CD4-positive, alpha-beta T cell treated with Interferon alpha-2 for 1 hour (primary cell): ENCODE measurements at places on chromosomes 1 and 21.

GRCh38 chr21:46459356-46460112, 843 bp downstream of the DIP2A start:
- DNase-seq, result no peak

DNA sequence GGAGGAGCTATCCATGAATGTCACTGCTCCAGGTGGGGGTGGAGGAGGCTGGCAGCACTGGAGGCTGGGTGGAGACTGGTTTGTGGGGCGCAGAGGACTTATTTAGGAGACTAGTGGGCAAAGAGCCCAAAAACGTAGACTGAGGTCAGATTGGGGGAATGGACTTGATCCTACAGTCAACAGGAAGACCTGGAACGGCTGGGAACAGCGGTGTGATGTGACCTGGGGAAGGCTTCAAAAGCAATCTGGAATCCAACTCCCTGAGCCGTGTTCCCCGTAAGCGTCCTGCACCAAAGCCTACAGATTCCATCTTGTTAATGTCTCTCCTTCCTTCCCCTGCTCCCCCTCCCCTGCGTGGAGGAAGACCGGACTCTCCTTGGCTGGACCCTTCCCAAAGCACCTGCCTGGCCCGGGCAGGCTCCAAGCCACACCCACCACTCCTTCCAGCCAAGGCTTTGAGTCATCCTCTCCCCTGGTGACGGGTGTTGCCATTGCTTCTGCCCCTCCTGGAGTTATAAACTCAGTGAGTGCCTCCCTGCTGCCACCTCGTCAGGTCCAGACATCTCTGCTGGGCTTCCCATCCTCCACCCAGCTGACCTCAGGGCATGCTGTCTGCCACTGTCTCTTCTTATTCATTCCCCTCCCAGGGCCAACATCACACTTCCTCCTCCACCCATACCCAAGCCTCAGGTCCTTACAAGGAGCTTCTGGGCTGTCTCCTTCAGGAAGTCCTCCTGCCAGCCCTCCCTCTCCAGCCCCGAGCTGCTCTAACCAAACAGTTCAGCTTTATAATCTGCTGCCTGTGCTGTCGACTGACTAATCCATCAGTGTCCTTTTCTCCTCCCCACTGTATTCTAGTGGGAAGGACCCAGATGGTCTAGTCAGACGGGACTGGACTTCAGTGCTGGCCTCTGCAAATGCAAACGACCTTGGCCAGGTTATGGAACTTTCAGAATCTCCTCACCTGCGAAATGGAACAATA, 1.6 kb upstream of the CLSTN1 start:
- DNase-seq, result peak; percentile 66

DNA sequence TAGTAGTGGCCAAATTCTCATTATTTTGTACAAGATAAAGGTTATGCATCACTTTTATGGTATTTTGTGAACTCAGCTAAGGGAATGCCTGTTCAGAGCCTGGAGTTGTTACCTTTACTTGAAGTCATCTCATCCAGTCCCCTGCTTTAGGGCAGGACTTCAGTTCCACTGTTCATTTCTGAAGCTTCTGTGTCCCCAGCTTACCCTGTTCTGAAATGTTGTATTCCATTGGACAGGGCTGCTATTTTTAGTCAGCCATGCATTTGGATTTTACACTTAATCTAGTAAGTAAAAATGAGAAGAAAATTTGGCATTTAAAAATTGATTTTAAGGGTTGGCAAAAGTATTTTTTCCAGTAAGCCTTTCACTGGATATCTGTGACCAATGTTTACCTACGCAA, 11.6 kb upstream of the C4BPB start:
- no peak for DNase-seq

DNA sequence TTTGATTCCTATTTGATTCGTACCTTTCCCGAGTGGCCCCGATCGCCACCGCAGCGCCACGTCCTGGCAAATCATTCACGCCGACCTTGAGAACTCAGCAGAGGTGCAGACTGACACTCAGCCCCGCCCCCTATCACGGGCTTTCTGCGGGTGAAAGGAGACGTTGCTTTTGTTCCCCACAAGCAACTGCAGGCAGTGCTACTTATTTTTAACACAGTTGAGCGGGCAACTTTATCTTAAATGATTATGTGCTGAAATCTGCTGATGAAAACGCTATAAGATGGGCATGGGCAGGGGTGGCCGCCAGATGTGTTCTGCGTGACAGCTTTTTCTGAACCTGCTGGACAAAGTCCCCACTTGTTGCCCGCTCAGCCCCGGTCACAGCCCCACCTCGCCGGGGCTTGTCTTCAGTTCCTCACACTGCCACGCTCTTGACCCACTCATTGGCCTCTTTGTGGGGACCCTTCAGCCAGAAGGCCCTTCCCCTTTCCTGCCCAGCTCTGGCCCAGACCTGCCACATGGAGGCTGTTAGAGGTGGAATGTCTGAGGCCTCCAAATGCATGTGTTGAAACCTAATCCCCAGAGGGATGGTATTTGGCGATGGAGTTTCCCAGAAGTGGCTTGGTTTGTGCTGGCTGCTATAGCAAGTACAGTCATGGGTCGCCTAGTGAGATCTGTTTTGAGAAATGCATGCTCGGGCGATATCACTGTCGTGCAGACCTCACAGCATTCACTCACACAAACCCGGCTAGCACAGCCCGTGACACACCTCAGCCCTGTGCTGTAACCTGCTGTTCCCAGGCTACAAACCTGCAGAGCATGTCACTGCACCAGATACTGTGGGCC, 15.7 kb upstream of the PDXK start:
- DNase-seq, result peak; percentile 20

DNA sequence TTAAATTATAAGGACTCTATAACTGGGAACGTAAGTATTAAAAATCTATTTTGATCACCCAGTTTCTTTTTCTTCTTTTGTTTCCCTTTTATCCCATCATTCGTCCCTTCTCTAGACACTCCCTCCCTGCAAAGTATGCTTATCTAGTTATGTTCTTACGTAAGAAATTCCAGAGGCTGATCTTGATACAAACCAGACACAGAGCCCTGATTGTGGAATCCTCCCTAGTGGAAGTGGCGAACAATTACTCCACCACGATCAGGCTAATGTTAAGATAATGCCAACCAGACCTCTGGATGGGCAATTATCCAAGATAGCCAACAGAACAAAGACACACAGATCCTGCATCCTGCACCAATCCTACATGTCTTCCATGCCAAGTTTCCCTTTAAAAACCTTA, 1557.4 kb downstream of the PLA2G4A start:
- DNase-seq, result no peak

GRCh38 chr1:172654535-172654934, 4.4 kb upstream of the FASLG start:
- DNase-seq, result no peak

- DNase-seq, result no peak
Measured at GRCh38 chr1:164325786-164326185, 233.2 kb upstream of the PBX1 start.

DNA sequence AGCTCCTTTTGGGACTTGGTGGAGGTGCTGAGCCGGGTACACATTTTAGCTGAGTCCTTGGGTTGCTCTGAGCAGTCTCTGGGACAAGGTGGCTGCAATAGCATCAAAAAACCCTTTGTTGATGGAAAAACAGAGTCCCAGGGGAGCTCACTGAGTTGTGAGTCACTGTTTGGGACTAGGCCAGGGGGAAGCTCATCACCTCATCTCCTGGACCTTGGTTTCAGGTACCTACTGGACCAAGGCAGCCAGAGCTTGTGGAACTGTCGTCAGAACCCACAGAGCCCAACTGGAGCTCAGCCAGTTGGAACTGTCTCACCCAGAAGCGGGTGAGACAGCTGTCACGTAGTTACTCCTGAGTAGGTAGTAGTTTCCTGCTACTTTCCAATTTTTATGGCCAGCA, 146.7 kb downstream of the HLX start:
- DNase-seq, result peak; percentile 17

- no peak for DNase-seq
Measured at GRCh38 chr1:94821636-94822305, 1.6 kb downstream of the SLC44A3 start.

- no peak for DNase-seq
Measured at GRCh38 chr1:70990469-70991253, 57.0 kb downstream of the PTGER3 start.

DNA sequence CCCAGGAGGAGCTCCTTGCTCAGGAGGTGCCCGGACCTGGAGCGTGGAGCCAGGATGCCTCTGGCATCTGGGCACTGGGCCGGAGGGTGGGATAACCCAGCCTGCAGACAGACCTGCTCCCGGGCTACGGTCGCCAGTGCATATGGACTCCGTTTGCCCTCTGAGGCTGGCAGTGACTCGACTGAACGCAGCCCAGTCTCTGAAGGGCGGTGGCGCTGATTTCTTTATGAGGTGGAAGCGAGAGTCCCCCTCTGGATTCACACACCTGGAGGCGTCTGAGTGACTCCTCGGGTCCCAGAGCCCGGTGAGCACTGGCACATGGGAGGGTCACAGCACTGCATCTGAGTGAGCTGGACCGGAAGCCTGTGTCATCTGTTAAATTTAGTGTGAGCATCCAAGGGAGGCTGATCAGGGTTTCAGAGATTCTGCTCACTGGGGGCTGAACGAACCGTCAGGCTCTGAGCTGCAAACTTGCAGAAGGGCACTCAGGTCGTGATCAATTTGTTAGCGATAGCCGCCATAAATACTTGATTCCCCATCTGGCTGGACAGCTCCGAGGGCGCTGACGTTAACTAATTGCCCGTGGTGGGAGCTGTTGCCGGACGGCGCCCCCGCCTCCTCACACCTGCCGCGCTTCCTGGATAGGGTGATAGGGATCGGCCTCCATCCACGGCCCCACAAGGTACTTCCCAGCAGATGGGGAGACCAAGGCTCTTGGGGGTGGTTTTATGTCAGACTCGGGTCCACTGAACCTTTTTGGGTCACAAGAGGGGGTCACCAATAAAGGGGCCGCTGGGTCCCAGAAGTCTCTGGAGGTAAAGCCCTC, 60.7 kb upstream of the TTC34 start:
- DNase-seq, result no peak

DNA sequence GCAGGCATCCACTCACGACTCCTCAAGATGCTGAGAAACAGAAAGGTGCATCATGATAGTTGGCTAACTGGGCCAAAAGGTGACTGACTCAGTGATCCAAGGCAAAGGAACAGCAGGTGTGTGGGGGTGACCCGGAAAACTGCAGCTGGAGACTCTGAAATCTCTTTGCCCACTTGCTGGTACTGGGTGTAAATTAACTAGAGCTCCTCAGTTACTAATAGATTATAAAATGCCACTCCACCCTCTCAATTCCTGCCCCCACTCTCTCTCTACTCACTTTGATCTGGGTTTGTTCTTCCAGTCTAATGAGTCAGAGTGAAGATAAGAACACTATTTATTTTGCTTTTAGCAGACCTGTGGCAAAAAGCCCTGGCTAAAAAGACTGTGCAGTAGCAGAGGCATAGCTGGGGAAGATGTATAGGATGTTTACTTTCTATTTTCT, 7.2 kb upstream of the PIGC start:
- no peak for DNase-seq

DNA sequence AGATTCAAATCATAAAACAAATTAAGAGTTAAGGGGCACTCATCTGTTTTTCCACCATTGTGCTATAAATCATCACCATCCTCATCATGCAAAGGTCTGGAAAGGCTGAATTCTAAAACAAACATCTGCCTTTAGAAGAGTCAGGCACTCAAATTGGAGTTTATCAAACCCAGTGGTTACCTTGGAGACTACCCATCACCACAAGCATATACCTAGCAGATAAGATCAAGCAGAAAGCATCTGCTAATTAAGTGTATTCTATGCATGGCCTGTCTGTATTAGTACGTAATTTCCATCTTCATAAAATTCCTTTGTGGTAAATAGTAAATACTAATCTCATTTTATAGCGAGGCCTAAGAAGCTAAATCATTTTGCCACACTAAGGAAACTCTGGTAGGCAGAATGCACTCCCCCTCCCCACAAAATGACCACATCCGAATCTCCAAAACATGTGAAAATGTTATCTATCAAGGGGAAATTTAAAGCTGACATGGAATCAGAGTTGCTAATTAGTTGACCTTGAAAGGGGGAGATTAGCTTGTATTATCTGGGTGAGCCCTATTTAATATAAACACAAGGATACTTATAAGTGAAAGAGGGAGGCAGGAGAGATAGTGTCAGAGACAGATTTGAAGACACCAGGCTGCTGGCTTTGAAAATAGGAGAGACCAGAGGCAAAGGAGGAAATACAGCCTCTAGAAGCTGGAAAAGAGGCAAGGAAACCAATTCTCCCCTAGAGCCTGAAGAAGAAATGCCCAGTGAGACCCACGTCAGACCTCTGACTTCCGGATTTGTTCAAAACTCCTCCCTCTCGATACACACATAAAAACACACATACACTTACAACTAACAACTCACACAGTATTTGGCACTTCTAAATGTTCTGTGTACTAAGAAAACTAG, 23.2 kb downstream of the ARID4B start:
- peak; percentile 36 for DNase-seq

DNA sequence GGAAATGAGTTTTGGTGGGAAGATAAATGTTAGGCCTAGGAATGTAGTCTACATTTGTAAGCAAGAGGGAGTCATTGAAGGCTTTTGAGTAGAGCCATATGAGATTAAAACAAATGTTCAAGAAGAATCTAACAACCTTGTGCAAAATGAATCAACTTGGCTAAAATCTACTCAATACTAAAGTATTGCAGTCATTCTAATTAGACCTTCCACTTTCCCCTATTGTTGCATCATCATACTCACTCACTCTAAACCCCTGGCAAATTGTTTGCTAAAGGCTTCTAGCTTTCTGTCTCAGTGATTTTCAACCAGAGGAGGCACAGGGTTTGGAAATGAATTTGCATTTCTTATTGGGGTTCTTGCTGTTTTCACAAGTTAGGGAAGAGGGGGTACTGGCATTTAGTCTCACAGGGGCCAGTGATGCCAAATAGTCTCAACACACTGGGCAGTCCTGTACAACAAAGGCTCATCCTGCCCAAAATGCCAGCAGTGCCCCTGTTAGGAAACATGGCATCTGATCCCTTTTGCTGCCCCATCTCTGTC, 85.3 kb downstream of the SEC16B start:
- no peak for DNase-seq

- no peak for DNase-seq
Measured at GRCh38 chr21:35561116-35561515, 499.2 kb downstream of the SETD4 start.

- DNase-seq, result no peak
Measured at GRCh38 chr1:38528623-38529022, 330.9 kb downstream of the RRAGC start.

- DNase-seq, result no peak
Measured at GRCh38 chr1:73659136-73659535, 538.8 kb downstream of the LRRIQ3 start.

GRCh38 chr1:56507925-56508522, 71.3 kb downstream of the PLPP3 start:
- no peak for DNase-seq
